Caudate nucleus (tissue), 63 donors: ENCODE measurements at places on chromosomes 3 and 15.

DNA sequence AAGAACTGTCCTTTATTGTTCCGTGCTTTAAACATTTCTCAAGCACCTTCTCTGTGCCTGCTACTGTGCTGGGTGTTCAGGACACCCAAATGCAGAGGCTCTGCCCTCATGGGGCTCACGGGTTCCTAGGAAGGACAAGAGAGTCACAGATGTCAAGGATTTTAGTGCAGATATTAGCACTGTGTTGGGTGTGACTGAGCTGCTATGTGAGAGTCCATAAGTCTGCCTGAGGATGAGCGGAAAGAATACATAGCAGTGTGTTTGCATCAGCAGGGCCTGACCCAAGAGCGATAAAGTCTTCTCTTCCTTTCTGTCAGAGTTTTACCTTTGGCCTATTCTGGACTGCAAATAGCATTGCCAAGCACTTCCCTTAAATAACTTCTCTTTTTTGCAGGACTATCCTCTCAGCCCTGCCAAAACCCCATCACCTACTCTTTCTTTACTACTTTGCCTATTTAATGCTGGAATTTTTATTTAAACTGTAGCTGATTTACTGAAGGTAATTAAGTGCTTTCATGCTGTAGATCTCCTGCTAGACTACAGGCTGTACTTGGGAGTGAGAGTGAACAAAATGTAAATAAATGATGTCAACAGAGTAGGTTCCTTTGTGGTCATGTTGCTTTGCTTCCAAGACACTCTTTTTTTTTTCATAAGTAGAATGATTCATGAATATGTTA, 459.4 kb upstream of the TPRG1 start:
- DNase-seq, result no peak

DNA sequence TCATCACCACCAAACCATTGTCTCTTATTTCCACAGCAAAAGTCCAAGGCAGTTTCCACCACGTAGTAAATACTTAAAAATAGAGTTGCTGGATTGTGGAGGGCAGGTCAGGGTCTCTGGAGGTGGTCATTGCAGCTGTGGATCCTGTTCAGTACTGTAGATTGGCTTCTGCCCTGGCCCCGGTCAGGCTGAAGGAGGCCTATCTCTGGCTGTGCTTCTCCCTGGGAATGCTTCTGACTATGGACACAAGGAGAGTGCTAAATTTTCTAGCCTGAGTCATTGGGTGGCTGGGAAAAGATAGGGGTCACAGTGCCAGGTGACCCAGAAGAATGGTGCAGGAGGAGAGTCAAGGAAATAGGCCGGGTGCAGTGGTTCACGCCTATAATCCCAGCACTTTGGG, 26.3 kb upstream of the GMPPB start:
- DNase-seq, result no peak

DNA sequence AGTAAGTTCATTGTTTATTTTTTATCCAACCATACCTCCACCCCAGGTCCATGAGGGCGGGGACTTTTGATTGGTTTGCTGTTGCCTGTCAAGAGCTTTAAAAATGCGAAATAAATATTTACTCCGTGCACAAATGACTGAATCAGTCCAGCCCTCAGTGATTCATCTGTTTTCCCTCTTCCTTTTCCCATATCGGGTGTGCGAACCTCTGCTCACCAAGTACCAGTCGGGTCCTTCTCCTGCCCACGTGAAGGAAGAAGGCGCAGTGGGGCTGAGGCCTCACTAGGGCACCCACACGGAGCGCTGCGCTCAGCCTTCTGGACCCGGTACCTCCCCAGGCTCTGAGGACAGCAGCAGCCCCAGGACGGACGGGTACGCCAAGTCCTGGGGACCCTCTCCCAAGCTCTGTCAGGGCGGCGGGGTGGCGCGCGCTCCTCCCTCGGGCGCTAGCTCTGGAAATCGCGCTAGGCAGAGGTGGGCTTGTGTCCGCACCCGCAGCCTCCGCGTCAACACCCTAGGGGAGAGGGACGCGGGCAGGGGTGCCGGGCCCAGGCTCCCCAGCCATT, 70.5 kb upstream of the EPHB3 start:
- no peak for DNase-seq

GRCh38 chr15:41564286-41564959, 5.4 kb downstream of the TYRO3 start:
- DNase-seq, result no peak

GRCh38 chr3:58158442-58159153, 52.2 kb downstream of the DNASE1L3 start:
- DNase-seq, result no peak

- DNase-seq, result no peak
These were observed 11.8 kb upstream of the HDC start for GRCh38 chr15:50277370-50277769.

DNA sequence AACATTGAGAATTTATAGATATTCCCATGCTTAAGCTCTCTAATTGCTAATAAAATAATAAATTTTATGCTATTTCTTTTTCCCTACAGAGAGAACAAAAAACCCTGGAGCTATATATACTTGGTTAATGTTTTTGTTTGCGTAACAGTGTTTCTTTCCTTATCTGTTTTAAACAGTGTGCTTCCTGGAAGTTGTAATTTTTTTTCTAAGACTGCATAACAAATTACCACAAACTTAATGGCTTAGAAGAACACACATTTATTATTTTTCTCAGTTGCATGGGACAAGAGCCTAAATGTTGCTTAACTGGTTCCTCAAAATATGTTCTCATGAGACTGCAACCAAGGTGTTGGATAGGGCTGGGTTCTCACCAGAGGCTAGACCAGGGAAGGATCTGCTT, 49.7 kb upstream of the DPH6 start:
- no peak for DNase-seq

GRCh38 chr3:95586754-95587153, 1227.6 kb upstream of the EPHA6 start:
- no peak for DNase-seq

GRCh38 chr3:50610181-50610971, 1.2 kb downstream of the CISH start:
- DNase-seq, result no peak

GRCh38 chr3:31456373-31456772, 76.4 kb upstream of the STT3B start:
- no peak for DNase-seq

DNA sequence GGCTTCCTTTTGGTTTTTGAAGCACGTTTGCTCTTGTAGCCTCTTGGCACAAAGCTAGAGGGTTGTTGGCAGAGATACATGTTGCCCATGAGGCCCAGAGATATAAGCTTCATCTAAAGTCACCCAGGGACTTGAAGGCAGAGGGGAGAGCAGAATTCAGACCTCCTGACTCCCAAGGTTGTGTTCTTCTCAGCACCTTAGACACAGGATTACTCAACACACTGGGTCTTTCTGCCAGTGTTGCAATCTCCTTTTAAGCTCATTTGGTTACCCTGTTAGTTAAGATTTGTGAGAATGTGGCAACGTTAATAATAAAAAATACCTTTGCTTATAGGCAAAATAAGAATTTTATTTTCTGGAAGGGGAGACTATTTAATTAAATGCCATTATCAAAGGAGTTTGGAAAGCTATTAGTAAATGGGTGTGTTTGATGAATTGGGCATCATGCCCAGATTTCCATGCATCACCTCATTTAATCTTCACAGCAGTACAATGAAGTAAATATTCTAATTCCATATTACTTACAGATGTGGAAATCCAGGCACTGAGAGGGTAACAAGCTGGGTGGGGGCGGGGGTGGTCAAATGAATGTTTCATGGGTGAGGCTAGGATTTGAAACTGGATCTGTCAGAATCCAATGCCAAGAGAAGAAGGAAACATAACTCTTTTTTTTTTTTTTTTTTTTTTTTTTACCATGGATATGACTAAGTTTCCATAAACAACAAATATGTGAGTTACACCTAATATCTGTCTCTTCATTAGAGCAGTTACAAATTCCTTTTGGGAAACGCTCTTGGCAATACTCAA, 183.3 kb downstream of the NR1D2 start:
- DNase-seq, result no peak

GRCh38 chr15:34284937-34285336, 52.6 kb downstream of the SLC12A6 start:
- no peak for DNase-seq

DNA sequence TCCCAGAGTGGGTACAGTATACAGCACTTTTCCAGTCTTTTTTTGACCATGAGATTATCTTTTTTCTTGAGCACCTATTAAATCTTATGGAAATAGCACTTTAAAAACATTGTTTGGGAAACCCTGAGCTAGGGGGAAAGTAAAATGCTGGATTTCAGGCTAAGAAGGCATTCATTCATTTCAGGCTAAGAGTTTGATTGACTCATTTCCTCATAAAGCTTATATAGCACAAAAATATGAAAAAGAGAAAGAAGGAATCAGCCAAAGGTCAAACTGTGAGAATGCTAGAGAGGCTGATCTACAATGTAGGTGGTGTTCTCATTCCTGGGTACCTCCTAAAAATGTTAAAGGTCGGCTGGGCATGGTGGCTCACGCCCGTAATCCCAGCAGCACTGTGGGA, 10.5 kb downstream of the TTC23 start:
- no peak for DNase-seq

GRCh38 chr3:155208183-155208800, 85.2 kb downstream of the STRIT1 start:
- DNase-seq, result no peak

GRCh38 chr15:70199540-70200410, 102.1 kb upstream of the TLE3 start:
- no peak for DNase-seq

DNA sequence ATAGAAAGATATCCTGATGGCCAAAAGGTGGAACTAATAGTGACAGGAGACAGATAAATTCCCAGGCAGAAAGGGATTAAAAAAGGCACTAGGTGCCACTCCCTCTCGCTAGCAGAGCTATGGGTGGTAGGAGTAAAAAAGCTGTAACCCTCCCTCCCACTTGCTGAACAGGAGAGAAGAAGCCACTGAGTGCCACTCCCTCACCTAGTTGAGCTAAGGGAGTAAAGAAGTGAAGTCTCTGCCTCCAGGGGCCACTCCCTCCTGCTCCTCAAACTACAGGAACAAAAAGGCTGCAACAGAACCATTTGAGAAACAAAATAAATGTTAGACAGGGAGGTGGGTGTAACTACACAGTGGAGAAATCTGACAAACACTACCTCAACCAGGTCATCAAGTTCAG, 276.2 kb upstream of the EPHA6 start:
- no peak for DNase-seq

DNA sequence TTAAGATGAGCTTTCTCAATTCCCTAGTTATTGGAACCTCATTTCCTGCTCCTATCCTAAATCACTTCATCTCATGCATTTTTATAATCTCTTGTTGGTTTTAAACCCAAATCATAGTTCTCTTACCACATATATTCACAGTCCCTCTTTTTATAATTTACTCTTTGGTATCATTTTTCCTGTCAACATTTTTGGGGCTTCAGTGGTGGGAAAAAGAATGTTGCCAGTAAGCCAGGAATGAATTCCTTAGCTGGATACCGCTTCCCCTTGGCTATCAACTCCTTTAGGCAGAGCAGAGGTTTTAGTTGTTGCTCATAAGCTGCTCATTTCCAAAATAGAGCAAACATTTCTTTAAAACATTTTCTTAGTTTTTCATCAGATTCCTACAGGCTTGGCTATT, 112.3 kb downstream of the GALK2 start:
- DNase-seq, result no peak

- no peak for DNase-seq
These were observed 93.2 kb upstream of the LRIG1 start for GRCh38 chr3:66593978-66594377.
